Panc1 (cell line): ENCODE measurements at places on chromosomes 2 and 18. TPM values are rescaled to one million over a fixed set of nuclear protein-coding genes. Genes with fewer than 3 reads are reported as not detected.

LYPD6 gene
- 0.31 TPM for total RNA-seq

PPP1R1C gene
- total RNA-seq = 2.6 TPM

C2orf15 gene
- total RNA-seq = 1.5 TPM

RRM2 gene
- total RNA-seq = 294 TPM

DNA sequence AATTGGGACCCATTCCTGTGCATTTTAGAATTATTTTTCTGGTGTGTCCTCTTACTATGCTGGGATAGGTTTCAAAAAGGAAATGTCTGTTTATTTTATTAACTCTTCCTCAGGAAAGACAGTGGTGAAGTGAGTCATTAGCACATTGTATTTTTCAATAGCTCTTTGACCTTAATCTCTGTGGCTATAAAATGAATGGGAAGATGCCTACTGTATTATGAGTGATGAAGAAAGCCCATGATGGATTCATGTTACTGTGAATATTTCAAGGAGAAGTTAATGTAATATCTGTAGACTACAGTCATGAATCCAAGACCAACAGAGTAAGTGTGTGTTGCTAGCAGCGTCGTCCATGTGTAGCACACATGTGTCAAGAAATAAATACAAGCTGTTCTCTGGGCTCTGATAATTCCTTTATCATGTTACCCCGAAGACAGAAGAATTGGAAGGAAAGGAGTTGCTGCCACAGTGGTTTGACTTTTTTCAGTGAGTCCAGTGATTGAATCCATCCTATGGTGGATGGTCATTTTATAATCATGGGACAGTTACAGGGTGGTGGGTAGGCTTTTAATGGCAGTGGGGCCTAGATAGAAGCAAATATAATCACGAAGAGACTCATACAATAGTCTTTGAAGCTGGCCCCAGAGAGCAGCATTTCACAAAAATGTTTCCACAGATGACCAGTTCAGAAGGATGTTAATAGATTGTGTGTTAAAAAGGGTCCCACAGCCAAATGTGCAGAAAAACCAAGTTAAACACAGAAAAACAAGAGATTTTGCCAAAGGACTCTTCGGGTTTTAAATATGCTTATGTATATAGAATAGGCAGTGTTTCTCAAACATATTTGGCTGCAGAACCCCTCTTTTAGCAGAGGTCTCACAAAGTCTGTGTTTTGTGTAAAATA is 239.7 kb upstream of the RASGRP3 start:
- no peak for DNase-seq

- DNase-seq = no peak
Observed at GRCh38 chr18:11795916-11796315, 55.3 kb upstream of the CHMP1B start.

GRCh38 chr2:38716185-38716584 is 35.0 kb downstream of the SRSF7 start:
- no peak for DNase-seq

- no peak for DNase-seq
Observed at GRCh38 chr2:70688427-70688826, 79.6 kb downstream of the ADD2 start.

GRCh38 chr2:38572167-38572566 is 30.6 kb downstream of the HNRNPLL start:
- DNase-seq = no peak

DNA sequence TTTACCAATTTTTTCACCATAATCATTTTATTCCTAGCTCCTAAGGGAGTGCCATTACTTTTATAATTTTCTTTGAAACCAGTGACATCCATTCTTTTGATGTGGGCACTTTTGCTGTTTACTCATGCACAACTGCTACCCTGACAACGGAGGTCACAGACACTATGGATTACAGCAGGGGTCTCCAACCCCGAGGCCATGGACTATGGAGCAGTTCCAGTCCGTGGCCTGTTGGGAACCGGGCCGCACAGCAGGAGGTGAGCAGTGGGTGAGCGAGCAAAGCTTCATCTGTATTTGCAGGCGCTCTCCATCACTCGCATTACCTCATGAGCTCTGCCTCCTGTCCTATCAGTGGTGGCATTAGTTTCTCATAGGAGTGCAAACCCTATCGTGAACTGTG is 34.6 kb downstream of the PRPF40A start:
- DNase-seq = no peak

DNA sequence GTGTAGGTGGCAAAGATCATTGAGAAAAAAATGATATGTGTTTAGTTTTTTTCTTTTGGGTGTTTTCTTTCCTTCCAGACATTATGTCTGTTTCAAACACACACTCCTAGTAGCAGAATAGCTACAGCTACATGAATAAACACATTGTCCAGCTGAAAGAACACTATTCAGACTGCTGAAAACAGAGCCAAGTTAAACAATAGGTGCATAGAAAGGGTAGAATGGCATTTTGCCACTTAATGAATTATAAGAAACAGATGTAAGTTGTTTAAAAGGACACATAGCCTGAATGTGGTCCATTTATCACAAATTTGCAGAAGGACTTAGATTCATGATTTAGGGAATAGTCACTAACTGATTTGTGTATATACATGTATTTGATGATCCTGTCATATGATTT is 20.1 kb downstream of the CTLA4 start:
- no peak for DNase-seq

GRCh38 chr2:68216454-68217310 is 35.6 kb downstream of the PPP3R1 start:
- no peak for DNase-seq

DNA sequence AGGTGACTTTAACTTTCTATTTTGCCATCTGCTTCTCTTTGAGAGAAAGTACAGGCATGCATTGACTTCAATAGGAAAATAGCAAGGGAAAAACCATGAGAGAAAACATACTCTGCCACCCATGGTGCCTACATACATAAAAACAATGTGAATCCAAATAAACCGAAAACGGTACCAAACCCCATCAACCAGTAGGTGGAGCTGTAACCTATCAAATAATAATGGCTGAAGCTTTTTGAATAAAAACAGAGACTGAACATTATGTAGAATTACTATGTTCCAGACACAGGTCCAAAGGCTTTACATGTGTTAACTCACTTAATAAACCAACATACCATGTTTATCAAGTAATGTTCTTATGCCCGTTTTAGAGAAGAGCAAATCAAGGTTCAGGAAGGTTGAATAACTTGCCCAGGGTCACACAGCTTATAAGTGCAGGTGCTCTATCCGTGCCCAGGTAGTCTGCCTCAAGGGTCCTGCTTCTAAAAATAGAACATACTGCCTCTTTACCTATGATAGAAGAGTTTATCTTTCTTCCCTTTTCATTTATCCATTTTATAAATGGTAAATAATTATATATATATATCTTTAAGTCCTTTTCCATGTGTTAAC is 293.9 kb upstream of the SYT4 start:
- DNase-seq = no peak
